ENCODE measurements at places on chromosomes 4 and X.
A peak's percentile ranks its signal among the peaks of the same experiment; 100 is the strongest.

DNA sequence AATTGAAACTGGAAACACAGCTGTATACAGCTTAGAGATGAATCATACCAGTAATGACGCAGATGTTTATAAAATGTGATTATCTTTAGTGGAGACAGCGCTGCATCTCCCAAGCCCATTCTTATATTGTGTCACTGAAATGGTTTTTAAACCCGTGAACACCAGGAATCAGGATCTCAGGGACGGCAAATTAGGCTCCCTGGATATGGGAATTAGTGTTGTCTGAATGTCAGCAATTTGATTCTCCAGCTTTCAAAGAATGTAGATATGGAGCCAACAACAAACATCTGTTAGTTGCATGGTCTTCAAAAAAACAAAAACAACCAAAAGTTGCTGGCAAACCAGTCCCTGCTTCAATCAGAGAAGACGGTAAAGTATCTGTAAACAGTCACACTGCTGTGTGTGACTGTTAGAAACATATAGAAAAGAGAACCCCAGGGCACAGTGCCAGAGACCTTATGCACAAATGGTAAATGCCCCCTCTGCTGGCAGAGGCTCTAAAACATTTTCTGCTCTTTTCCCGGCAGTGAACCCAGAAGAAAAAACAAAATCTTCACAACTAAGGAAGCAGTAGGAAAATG lies 351.9 kb upstream of the FTHL17 start:
- DNase-seq = peak; percentile 55

GRCh38 chr4:28378109-28378830 lies 1517.6 kb downstream of the STIM2 start:
- no peak for DNase-seq

DNA sequence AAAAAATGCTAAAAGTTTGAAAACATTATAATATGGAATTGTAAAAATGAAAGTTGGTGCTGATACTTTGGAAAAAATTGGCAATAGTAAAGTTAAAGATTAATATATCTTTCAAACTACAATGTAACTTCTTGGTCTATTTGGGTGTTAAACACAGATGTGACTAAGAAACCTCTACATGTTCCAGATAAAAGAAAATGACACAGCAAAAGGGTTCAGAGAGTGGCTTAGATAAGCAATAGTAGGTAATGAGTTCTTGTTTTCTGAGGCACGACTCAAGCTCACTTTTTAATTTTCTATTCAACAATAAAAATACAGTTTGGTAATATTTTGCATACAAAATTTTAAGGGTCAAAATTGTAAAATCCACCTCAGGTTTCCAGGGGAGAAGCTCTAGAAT lies 292.7 kb downstream of the GALNTL6 start:
- no peak for DNase-seq

GRCh38 chr4:56958111-56958517 lies 19.3 kb downstream of the NOA1 start:
- DNase-seq = peak; percentile 76

DNA sequence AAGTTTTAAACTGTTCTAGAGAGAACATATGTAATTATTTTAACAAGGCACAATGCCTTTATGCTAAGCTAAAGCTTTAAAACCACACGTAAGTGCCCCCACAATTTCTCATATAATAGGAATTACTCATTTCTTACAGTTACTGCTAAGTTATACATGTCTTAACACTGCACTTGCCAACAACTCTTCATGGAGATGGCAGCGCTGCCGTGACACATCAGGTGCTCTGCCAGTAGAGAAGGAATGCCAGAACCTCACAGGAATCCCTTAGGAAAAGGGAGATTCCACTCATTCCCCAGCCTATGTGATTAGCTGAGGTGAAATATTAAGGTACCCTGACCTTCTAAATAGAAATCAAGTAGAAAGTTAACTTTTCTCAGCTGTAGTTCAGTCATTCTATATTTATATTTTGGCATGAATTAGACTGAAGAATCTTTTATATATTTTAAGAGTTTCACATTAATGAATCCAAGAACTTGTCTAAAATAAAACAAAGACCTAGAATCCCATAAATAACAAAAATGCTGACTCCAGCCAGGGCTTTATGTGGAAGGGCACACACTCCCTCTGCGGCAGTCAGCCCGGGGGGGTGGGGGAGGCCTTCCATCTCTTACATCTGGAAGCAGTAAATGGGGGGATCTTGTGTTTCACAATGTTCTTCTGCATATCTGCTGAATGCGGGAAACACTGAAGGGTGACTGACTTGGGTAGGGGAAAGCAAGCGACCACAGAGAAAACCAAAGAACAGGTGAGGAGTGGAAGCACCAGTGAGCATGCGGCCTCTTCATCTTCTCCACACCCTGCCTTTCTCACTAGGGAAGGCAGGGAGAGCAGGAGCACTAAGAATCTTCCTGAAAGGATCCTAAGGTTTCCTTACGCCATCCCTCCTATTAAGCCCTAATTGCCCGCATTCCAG lies 23.7 kb downstream of the ACSL1 start:
- DNase-seq = no peak

GRCh38 chr4:140807491-140808252 lies 51.5 kb upstream of the TBC1D9 start:
- DNase-seq = no peak

GRCh38 chrX:12206413-12206812 lies 68.1 kb downstream of the FRMPD4 start:
- no peak for DNase-seq

- no peak for DNase-seq
Measured at GRCh38 chr4:40289366-40290188, 45.6 kb upstream of the CHRNA9 start.

- DNase-seq = no peak
Measured at GRCh38 chr4:141501931-141502330, 134.5 kb upstream of the IL15 start.

- DNase-seq = no peak
Measured at GRCh38 chr4:16206848-16207247, 19.4 kb downstream of the TAPT1 start.

- DNase-seq = peak; percentile 43
Measured at GRCh38 chrX:39814391-39814790, 283.4 kb downstream of the BCOR start.

DNA sequence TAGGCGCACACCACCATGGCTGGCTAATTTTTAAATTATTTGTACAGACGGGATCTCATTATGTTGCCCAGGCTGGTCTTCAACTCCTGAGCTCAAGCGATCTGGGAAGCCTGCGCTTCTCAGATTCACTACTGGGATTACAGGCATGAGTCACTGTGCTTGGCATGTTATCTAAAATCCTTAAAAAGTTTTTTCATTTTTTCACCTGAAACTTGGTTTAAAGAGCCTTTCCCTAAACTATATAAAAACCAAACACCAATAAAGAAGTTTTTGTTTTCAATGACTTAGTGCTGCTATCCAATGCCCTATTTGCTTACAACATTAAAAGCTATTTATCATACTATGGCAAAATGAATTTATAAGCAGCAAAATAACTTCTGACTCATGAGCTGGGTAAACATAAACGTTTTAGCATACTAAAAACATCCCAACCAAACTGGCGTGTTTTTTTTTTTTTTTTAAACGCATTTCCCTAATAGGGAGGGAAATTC lies 127.8 kb downstream of the UBE2K start:
- no peak for DNase-seq

- DNase-seq = no peak
Measured at GRCh38 chr4:67546004-67546356, 677 bp upstream of the CENPC start.

DNA sequence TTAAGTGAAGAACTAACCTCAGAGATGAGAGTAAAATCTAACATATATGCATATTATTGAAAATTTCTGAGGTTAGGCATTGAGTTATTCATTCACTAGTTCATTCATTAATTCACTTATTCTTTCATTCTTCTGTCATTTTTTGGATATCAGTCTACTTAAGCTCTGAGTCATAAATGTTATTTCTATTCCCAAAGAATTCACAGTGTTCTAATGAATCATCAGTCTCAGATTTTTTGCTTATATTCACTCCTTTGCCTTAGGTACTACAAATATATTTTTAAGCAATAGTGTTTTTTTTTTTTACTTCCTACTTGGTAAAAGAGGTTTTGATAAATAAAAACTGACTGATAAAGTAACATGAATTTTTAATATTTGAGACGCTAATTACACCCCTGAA lies 95.2 kb upstream of the DKK2 start:
- DNase-seq = no peak

- DNase-seq = no peak
Measured at GRCh38 chr4:1567808-1568581, 116.1 kb downstream of the FAM53A start.

- DNase-seq = no peak
Measured at GRCh38 chrX:118717678-118718391, 9.6 kb upstream of the IL13RA1 start.

- no peak for DNase-seq
Measured at GRCh38 chrX:131975851-131976250, 47.3 kb upstream of the STK26 start.

DNA sequence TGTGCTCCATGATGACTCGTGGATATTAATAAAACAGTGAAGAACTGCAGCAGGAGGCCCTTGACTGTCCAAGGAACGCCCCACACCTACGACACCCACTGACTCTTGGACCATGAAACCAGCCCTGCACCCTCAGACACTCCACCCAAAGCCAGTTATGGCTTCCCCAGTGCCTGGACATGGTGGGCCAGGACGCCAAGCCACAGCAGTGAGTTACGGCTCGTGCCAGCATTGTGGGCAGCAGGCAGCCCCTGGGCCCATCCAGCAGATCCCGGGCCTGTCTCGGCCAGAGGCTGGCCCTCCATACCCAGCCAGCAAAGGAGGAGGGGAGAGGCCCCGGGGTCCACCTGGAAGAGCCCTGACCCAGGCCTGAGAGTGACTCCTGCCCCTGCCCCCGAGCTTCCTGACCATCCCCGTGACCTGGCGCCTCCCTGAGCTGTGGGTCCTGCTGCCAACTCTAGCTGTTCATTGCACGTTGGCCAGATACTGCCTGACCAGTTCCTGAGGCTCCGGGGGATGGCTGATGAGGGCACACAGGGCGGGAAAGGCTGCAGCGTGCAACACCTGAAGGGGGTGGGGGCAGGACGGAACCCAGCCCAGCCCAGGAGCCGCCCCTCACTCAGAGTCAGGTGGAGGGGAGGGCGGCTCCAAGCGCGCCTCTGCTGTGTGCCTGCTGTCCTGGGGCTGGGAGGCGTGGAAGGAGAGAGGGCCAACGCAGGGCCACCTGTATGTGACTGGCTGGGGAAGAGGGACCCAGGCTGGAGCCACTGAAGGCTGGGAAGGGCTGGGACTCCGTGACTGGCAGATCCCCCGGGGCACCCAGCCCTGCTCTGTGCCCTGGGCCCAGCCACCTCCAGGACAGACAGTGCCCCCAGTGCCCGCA lies 739 bp downstream of the SLC49A3 start:
- peak; percentile 58 for DNase-seq

GRCh38 chr4:20754036-20754435 lies 53.8 kb downstream of the PACRGL start:
- DNase-seq = no peak

GRCh38 chrX:123085311-123085940 lies 98.7 kb upstream of the GRIA3 start:
- no peak for DNase-seq

- DNase-seq = no peak
Measured at GRCh38 chr4:43251841-43252240, 359.3 kb downstream of the GRXCR1 start.

DNA sequence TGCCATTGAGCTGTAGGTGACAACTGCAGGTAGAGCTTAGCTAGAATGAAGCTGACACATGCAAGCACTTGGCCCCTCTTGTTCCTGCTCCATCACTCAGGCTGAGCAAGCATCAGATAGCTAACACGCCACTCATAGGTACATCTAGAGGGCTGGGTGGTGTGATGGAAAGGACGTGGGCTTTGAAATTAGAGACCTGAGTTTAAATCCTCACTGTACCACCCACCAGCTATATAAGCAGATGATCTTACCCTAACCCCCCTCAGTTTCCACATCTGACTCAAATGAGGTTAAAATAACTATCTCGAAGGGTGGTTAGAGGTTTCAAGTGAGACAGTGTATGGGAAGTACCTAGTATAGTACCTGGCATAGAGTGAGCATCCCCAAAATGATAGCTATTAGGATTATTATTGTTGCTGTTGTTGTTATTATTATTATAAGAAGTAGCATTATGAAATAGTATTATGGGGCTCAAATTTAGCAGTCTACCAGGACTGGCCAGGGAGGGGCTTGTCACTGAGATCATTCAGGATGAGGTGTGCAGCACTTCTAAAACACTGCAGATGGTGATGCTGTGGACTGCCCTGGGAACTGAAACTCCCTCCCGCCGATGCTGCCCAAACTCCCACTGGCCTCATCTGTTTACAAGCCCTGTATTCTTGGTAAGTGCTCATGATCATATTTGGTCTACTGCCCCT lies 59.0 kb downstream of the REELD1 start:
- no peak for DNase-seq

GRCh38 chr4:144754562-144755410 lies 108.8 kb downstream of the HHIP start:
- no peak for DNase-seq

- DNase-seq = no peak
Measured at GRCh38 chrX:20355187-20355586, 88.5 kb upstream of the RPS6KA3 start.

DNA sequence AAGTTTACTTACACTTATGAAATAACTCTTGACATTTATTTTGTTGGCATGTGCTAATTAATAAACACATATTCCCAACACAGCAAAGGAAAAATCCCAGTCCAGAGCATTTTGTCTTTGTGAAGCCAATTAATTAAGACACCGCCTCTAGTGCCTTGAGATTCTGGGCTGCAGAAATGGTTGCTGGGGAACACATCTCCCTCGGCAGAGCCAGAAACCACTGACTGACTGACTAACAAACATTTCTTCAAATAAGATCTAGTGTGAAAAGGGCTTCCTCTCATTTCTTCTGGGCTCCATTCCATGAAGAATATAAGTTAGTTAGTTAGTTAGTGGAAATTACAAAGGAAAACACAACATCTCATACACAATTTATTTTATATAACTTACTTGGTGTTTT lies 28.4 kb upstream of the NAP1L5 start:
- no peak for DNase-seq

- peak; percentile 47 for DNase-seq
Measured at GRCh38 chrX:102155806-102156179, at the start of gene BEX5. BEX5 (minus strand) TSS chrX:102155977; CDS start chrX:102154265, 1,712 bp downstream.

Data from left colon (tissue), 2 donors.